Astrocyte of the hippocampus (primary cell): ENCODE measurements at places on chromosomes 16 and 17.

DNA sequence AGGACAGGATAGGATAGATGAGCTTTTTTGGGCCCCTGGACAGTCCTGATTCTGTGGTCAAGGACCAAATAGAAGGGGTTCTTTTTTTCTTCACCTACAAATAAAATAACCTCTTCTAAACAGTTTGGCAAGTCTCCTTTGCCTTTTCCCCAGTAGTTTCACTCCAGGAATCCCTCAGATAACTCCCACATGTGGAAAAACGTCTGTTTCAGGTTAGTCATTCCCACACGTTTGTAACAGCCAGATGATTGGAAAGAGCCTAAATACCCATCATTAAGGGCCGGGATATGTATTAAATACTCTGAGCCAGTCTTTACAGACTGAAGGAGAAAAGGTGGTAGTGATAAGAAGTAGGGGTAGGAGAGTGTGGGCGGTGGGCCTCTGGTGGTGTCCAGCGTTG lies 58.3 kb downstream of the PLD6 start:
- no peak for DNase-seq

GRCh38 chr16:57646388-57647039 lies 18.1 kb downstream of the ADGRG1 start:
- no peak for DNase-seq

DNA sequence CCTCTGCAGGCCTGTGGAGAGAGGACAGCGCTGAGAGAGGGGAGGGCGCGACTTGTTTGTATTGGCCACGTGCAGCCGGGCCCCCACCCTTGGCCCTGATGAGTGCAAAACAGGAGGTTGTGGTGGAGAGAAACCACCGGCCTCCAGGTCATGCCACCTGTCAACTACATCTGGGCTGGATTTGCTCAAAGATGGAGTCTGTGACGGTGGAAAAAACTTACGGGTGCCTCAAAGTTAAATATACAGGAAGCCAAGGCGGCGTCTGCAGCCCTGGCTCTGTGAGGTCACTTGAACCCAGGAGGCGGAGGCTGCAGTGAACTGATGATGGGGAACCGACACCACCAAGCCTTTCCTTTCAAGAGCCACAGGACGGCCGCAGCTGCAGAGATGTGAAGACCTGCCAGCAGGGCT lies 15.7 kb downstream of the C16orf74 start:
- no peak for DNase-seq

DNA sequence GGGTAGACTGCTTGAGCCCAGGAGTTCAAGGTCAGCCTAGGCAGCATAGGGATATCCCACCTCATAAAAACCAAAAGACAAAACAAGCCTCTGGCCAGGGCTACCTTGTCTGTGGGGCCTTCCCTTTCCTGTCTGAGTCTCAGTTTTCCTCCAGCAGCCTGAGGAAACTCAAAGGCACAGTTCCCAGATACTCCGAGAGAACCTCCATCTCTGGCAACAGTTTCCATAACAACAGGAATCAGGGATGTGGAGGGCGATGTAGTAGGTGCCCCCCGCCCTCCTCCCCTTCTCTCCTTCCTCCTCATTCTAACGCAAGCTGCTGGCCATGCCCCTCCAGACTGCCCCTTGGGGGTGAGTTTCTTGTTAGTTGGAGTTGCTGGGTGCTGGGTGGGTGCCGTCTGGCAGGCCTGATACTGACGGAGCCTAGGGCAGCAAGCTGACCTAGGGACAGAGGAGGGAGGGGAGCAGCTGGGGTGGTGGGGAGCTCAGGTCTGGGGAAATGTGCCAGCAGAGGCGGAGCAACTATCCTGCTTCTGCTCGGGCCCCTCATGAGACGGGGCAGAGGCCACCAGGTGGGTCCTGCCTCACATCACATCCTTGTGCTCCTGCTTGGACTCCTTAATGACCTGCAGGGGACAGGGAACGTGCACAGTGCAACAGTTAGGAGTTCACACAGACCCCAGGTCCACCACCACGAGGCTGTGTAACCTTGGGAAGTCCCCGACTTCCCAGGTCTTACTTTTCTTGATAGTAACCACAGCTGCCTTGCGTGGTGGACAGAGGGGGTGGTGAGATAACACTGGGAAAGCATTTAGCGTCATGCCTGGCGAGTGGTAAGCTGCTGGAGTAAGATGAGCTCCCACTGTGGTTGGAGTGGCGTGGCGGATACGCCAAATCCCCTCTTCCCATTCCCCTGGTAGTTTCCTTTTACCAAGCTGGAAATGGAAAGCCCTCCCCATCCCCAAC lies 7.8 kb upstream of the EFTUD2 start:
- DNase-seq = no peak

DNA sequence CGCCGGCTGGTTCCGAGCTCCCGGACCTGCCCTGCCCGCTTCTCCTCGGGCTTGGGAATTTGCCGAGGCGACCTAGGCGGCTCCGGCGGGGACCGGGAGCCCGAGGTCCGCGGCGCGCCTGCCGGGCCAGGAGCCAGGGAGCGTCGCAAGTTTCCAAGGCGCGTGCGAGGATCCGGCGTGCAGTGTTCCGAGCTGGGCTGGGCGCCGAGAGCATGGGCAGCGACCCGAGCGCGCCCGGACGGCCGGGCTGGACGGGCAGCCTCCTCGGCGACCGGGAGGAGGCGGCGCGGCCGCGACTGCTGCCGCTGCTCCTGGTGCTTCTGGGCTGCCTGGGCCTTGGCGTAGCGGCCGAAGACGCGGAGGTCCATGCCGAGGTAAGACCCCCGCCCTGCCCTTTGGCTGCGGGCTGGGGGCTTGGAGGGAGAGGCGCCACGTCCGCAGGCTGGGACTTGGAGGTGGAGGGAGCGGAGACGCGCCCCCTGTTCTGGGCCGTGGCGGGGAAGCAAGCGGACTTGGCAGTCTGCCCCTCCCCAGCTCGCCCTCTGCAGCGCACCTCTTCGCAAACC lies 668 bp downstream of the MMP15 start:
- DNase-seq = peak; percentile 76

DNA sequence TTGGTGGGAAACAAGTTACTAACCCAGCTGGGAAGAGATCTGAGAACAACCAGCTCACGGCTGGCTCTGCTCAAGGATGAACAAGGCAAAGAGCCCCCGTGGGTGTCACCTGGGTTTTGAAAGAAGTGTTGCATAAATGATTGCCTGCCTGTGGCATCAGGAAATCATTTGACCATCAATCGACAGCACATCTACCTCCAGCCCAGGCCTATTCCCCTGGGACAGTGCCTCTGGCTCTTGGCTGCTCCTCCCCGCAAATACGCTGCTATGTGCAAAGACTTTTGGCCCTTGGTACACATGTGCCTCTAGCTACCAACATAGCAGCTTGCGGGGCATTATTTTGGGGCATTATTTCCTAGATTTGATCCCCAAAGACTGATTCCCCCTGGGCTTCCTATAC lies 39.4 kb upstream of the SMPD3 start:
- no peak for DNase-seq

DNA sequence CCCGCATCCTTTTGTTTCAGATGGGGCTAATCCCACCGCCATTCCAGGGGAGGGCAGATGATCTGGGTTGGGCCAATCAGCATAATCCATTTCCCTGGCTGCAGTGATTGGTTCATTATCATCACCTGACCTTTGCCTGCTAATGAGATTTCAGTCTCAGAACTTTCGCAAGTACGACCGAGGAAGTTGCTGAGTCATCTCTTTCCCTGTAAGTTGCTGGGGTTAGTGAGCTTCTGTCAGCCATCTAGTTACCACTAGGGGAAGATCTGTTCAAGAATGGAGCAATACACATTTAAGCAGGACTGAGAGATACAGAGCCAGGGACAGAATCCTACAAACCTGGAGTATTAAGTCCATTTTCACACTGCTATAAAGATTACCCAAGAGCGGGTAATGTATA lies 65.3 kb upstream of the NUDT7 start:
- DNase-seq = no peak

GRCh38 chr17:47373002-47373401 lies 49.2 kb downstream of the EFCAB13 start:
- DNase-seq = no peak

GRCh38 chr17:38906460-38907228 lies 18.8 kb upstream of the LASP1NB start:
- no peak for DNase-seq

- DNase-seq = no peak
These were observed 208.1 kb downstream of the ABCC12 start for GRCh38 chr16:47947723-47948122.

GRCh38 chr16:27177031-27177774 lies 26.1 kb upstream of the KDM8 start:
- DNase-seq = peak; percentile 42

DNA sequence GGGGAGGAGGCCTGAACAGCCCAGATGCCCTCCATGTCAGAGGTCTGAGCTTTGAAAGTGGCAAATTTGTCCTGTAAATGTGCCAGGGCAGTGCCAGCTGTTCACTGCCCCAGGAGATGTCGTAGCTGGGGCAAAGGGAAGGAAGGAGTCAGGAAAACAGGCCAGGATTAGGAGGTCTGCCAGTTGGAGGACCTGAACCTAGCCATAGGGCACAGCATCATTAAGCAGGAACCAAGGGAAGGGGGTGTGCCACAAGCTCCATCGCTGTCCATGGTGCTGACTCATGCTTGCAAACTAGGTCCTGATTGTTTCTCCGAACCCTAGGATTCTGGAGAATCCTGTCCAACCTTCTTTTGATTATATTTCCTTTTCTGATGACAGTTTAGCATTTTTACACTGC lies 124.2 kb downstream of the TMEM132E start:
- peak; percentile 67 for DNase-seq
